Sciatic nerve (tissue), 2 donors: ENCODE measurements at places on chromosomes 2 and 18.

- DNase-seq, result no peak
Observed at GRCh38 chr2:108612153-108612513, 77.9 kb downstream of the LIMS1 start.

- DNase-seq, result no peak
Observed at GRCh38 chr2:217105733-217106649, 246.1 kb upstream of the TNP1 start.

- DNase-seq, result no peak
Observed at GRCh38 chr2:157508676-157509075, 64.8 kb upstream of the CYTIP start.

DNA sequence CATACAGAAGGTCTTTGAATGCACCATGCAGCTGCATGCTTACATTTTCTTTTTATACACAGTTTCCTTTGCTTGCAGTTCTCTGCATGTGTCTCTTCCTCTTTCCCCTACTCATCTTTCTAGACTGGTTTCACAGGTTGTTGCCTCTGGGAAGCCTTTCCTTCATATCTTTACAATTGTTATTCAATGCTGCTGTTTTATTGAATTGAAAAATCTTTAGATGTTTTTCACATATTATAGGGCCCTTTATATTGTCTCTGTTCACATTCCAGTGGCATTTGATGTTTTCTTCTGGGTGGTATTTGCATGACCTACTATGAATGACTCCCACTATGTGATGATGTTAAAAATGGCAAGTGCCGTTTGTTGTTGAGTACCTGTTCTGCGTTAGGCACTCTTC lies 91.1 kb downstream of the DIS3L2 start:
- DNase-seq, result no peak
